ENCODE measurements at places on chromosomes 5 and 9. TPM values are rescaled to one million over a fixed set of nuclear protein-coding genes. Genes with fewer than 3 reads are reported as not detected.

FOXD4L6 gene
- not detected for total RNA-seq

VCAN gene
- total RNA-seq, result 57.3 TPM

DNA sequence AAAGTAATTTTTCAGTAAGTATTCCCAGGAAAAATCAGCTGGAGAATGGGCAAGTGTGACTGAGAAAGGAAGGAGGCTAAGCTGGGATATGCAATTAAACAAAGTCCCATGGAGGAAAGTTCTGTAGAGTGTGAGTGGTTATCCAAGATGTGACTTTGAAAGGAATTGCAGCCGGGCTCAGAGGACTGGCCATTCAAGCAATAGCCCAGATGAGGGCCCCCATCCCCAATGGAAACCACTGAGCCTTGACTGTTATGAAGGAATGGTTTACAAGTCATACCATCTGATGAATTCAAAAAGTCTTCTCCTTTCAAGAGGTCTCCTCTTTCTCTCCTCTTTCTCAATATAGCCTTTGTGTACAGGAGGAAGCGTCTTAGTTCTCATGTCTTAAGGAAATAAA lies 6.5 kb downstream of the LVRN start:
- no peaks in the 10 kb centered on the region for H3K36me3 ChIP-seq
- DNase-seq, result no peak
- no peaks in the 10 kb centered on the region for H3K4me1 ChIP-seq

DNA sequence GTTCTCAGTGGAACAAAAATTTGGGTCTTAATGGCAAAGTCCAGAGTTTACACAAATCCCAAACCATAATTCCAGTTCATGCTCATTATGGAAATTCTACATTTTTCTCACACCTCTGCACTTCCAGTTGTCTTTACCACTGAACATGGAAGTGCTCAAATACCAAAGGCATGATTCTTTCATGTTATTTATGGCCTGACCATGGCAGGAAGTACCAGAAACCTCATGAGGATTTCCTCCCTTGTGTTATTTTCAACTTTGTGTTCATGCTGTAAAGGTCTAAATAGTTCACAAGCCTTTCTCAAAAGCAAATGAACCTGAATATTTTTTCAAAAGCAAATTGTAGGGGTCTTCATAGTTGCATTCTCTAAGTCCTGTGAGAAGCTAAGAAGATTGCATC lies 82.0 kb upstream of the ITGA1 start:
- H3K27me3 ChIP-seq, result no peaks in the 10 kb centered on the region
- H3K4me1 ChIP-seq, result peaks cover 3% of the 10 kb centered on the region
- no peak overlapping the region for H3K4me3 ChIP-seq
- DNase-seq, result no peak

GRCh38 chr5:68565427-68565826 lies 349.9 kb downstream of the PIK3R1 start:
- peaks cover 10% of the 10 kb centered on the region for H3K4me1 ChIP-seq
- no peaks in the 10 kb centered on the region for H3K36me3 ChIP-seq
- DNase-seq, result no peak
- H3K27ac ChIP-seq, result no peak overlapping the region
